ENCODE measurements at places on chromosomes 2 and 18.
A peak's percentile ranks its signal among the peaks of the same experiment; 100 is the strongest.

GRCh38 chr18:55179835-55180234 is 220.6 kb upstream of the CCDC68 start:
- no peak for DNase-seq

DNA sequence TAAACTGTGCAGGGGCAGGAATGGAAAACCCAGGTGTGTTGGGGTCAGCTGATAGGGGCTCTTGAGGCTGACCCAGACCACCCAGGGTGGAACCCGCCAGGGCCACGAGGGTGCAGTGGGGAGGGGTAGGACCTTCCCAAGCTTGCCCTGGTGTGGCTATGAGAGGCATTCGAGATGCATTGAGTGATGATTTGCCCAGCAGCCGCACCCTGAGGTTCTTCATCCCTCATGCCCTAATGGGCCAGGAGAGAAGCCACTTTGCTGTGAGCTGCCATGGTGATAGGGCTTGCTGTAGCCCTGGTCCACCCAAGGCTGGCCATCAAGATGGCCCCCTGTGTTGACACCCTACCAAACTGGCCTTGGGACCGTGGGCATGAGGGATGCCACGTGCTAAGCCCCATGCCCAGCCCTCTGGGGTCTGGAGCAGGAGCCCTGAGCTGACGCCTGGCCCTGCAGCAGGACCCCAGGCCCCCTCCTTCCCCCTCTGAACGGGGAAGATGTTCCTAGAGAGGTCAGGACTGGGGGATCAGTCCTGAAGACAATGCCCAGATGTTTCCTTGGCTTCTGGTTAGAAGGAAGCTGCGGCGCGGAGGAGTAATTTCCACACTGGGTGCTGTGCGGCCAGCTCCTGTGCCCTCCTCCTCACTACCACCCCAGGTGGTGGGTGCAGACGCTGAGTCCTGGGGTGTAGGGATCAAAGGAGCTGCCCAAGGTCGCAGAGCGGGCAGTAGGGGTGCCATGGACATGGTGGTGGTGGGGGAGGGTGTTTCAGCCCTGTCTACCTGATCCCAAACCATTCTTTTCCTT is 122.5 kb upstream of the HDAC4 start:
- DNase-seq: no peak

DNA sequence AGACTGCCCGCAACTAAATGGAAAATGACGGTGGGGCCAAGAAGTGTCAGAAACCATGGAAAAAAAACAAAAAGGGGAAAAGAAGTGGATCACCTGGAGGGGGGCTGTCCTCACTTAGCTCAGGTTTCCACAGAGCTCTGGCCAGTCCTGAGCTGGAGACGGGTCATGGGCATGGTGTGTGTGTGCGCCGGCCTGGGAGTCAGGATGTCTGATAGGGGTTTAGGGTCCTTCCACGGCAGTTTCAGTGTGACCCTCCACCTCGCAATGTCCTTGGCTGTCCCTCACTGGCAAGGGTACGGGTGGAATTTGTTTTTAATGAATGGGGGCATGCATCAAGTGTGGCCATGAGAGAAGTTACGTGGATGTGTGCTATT is 133.2 kb upstream of the MEIS1 start:
- DNase-seq: no peak

- DNase-seq: peak; percentile 87
These were observed 105.4 kb downstream of the FHOD3 start for GRCh38 chr18:36402765-36403396.
